ENCODE measurements at places on chromosomes 4 and X. TPM values are rescaled to one million over a fixed set of nuclear protein-coding genes. Genes with fewer than 3 reads are reported as not detected.

DNA sequence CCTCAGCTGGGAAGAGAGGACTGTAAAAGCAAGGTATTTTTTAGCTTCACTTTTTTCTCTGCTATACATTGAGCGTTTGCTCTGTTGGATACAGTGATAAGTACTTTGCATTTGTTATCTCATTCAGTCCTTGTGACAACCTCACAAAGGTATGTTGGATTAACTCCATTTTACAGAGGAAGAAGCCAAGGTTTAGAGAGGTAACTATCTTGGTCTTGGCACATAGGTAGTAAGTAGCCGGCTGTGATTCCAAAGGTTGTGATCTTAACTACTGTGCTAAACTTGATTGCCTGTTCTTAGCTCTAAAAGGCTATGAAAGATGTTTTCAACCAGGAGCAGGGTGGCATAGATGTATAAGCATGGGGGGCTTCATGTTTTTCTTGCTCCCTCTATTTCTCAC, 134.4 kb downstream of the POLA1 start:
- DNase-seq, result no peak

DNA sequence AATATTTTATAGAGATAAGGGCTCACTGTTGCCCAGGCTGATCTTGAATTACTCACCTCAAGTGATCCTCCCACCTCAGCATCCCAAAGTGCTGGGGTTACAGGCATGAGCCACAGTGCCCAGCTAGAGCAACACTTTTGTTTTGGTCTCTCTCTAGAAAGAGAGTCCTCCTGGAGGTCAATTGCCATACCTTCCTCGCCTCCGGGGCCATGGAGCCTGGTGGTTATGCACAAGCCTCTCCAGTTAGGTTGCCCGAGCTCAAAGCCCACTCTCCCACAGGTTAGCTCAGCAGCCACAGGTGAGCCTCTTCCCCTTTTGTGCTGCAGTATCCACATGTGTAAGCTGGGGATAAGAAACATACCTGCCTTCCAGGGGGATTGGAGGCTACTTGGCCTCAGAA, 24.2 kb upstream of the MAN2B2 start:
- no peak for DNase-seq

DNA sequence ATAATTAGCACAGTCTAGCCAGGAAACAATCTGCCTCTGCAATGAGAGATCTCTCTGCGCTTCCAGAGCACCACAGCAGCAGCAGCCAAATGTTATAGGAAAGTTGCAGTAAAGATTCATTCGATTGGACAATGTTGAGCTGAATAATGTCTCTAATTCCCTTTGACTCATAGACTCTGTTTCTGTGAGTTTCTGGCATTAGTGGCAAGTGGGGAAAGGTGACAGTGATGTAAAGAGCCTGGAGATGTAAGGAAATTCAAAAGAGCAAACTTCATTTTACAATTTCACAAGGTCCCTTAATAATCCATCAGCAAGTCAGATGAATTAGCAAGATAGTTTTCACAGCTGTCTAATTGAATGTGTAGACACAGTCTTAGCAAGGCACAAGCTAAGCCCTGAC, 184.4 kb downstream of the VEGFC start:
- DNase-seq, result no peak

PRDX4 gene
- total RNA-seq, result 47.3 TPM

- no peak for DNase-seq
Measured at GRCh38 chr4:157423526-157424020, 203.0 kb downstream of the GRIA2 start.

GRCh38 chrX:40098264-40099054, 701 bp upstream of the BCOR start:
- peak; percentile 80 for DNase-seq

DNA sequence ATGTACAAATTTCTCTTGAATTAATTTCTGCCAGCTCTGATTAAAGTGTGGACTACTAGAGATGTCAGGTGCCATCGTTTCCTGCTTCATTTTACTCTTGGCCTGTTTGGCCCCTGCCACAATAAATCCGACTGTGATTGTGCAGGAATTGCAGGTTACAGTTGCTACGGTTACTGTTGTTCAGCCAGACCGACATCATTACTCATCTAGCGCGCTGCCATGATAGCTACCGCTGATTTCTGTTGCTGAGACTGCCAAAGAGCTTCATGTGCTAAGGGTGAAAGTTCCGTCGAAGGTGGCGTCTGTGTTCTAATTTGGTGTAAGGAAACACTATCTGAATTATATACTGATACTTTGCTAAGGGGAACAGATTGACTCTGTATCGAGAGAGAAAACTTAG, 22.1 kb downstream of the SLIT2 start:
- DNase-seq, result no peak

GRCh38 chr4:112523764-112524505, 8.0 kb upstream of the NEUROG2 start:
- peak; percentile 93 for DNase-seq

TMPRSS11E gene
- total RNA-seq, result not detected

DOCK11 gene
- total RNA-seq, result 34.7 TPM

DNA sequence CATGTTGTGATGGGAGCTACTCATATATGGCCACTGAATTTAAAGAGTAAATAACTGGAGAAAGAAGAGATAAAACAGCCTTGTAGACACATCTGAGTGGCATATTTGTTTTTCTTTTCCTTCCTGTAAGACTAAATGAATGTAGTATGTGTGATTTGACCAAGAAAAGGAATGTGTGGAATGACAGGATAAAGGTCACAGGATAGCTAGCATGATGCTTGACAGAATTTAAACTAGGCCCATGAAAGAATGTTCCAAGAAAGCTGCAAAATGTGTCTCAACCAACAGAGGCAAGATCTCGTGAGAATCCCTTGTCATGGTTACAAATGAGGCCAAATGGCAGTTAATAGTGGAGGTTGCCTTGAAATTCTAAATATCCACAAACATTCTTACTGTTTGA, 137.0 kb downstream of the KCNIP4 start:
- no peak for DNase-seq

DNA sequence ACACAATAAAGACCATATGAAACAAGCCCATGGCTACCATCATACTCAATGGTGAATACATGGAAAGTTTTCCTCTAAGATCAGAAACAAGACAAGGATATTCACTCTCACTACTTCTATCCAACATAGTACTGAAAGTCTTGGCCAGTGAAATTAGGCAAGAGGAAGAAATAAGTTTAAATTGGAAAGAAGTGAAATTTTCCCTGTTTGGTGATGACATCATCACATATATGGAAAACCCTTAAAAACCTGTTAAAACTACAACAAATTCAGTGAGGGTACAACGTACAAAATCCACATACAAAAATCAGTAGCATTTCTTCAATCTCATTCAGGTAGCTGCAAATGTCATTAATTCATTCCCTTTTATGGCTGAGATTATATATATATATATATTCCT, 164.0 kb upstream of the IRS4 start:
- DNase-seq, result no peak

SERPINA7 gene
- not detected for total RNA-seq

DNA sequence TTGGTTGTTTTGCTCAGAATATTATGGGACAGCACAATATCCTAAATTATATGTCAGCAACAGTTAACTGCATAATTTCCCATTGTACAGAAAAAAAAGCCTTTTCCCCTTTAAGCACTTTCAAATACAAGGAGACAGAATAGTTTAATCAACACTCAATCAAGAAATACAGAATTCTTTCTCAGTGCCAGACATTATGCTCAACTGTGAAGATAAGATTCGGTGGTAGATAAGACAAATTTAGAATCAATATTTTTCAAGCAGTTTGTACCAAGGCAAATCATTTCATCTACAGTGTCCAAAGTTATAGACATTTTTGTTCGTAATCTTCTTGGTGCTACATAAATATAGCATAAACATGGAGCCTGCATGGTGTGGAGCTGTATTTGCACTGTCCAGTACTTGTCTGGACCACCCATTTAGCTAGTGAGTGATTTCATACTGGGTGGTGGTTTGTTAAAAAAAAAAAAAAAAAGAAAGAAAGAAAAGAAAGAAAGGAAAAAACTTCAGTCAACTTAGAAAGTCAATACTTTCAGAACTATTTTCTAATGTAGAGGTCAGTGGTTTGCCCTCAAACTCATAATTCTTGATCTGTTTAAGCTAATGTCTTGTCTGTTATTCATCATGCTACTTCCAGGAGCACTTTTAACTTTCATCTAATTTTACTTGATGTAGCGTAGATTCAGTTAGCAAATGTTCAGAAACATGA, 522.9 kb downstream of the FAT4 start:
- DNase-seq, result no peak

DNA sequence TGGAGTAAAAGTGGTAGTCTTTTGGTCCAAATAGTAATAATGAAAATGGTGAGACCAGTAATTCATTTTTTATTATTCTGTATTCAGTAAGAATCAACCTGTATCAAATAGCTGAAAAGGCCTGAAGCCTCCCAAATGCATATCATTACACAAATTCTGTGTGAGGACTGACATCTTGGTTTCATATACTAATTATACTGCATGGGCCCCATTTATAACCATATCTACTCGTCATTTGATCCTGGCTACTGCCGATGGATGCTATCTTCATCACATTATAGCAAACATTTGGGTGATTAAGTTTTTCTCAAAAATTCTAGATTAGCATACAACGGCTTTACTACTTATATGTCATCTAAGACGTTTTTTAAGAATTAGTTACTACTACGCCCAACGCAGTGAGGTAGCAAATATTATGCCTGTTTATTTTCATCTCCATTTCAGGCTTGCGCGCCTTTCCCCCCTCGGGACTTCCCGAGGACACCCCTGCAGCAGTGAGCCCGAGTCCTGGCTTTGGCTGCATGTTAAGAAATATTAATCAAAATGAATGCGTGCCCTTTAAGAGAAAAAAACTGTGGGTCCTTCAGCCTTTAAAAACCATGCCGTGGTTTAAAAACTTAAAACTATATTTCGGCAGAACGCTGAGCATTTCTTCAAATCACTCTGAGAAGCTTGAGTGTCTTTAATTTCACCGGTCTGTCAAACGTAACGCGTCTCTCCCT, 814 bp upstream of the MMAA start:
- peak; percentile 40 for DNase-seq

VEGFC gene
- not detected for total RNA-seq

GPR119 gene
- total RNA-seq, result not detected
